ENCODE measurements at places on chromosomes 3 and 15.

DNA sequence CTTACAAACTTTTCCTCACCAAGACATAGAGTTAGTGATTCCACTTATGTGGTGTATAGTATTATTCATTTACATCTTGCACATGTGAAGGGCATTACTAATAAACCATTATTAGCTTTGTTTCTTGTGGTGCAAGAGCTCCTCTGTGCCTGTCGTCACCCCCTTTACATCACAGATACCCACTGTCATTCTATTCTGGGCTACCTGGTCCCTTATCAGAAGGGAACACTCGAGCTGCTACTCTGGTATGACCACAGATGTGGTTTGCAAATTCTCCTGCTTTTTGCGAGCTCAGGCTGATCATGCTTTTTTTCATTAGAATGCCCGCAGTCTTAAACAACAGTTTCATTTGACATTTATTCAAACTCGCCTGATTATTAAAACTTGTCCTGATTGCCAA is 13.9 kb upstream of the SENP2 start:
- no peak for DNase-seq

GRCh38 chr3:20376665-20377217 is 190.7 kb upstream of the SGO1 start:
- no peak for DNase-seq

GRCh38 chr3:78427303-78427702 is 1340.5 kb downstream of the ROBO1 start:
- DNase-seq: no peak

DNA sequence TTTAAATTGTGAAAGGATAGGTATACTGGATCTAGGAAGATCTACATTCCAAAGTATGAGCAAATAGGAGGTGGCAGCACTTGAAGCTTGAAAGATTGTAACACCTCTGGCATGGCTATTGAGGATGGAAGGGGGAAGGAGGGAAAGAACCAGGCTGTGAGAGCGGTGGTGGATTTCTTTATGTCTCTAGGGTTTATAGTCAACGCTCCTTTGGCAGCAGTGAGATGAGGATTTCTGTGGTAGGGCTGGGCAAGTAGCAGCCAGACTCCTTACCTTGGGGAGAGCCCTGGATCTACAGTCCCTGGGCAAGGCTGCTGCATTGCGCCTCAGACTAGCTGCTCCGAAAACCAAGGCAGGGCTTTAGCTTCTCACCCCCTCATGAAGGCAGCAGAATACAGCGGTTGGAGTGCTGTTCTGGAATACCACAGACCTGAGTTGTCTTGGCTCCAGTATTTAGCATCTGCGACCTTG is 53.2 kb downstream of the MEF2A start:
- DNase-seq: no peak

DNA sequence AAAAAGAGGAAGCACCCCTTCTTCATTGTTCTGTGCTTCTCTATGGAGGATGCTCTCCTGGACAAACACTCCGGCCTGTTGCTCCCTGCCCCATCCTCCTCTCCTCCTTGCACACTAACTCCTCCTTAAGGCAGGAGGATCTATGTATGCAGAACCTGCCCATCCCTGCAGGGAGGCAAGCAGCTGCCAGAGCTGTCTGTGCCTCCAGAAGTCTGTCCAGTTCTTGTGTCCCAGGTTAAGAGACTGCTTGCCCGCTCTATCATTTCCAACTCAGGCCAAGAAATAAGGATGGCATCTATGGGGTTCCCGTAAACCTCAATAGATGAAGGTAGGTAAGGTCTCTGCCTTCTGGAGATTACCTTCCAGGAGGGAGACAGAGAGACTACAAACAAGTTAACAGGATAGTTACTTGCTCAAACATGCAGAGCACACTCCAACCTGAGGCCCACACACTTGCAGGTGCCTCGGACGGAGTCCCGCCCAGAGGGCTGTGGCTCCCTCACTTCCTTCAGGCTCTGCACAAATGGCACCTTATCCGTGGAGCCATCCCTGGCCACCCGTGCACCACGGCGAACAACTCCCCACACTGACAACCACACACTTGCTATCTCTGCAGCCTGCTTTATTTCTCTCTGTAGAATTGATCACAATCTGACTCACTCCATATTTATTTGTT is 6.9 kb downstream of the XXYLT1 start:
- DNase-seq: no peak

DNA sequence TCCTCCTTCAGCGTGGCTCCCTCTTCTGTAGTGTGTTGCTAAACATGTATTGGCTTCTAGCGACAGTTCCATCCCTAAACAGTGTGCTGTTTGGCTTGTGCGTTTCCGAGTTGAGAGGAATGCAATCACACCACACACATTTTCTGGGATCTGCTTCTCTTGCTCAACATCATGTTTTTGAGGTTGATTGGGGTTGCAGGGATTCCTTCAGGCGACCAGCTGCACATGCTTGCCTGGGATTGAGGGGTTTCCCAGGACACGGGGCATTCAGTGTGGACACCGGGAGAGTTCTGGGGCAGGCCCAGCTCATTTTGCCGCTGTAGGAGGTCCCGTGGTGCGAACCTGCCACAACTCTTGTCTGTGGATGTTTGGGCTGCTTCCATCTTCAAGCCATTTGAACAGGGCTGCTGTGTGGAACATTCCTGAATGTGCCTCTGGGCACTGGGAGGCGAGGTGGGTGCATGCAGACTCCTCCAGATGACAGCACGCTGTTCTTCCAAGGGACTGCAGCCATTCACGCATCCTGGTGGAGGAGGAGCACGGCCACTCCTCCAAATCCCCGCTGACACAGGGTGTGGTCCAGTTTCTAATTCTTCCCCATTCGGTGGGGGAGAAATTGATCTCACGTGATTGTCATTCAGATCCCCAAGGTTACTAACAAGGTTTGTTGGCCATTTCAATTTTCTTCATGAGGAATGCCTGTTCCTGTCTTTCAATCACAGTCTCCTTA is 82.8 kb downstream of the PLXNA1 start:
- DNase-seq: no peak

GRCh38 chr15:76293361-76293760 is 17.9 kb downstream of the ETFA start:
- no peak for DNase-seq

- no peak for DNase-seq
Measured at GRCh38 chr3:185939721-185940120, 1.9 kb upstream of the TRA2B start.

- DNase-seq: no peak
Measured at GRCh38 chr3:151526757-151527156, 65.9 kb upstream of the IGSF10 start.

DNA sequence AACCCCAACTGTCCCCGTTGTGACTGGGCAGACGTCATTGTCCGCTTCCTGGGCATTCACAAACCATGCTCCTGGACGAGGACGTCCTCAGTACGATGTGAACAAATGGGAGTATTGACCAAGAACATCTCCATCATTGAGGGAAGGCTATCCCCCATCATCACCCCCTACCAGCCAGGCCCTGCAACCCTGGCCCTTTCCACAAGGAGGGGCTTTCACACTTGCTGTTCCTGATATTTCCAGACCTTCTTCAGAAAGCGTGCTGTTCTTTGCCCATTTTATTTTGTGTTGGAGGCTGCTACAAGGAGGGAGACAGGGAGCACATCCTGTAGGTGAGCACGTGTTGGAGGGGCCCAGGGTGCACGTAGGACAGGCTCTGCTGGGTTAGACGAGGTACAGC is 277.0 kb upstream of the LRRC3B start:
- no peak for DNase-seq

GRCh38 chr15:69018951-69019350 is 4.5 kb downstream of the NOX5 start:
- no peak for DNase-seq

GRCh38 chr15:53843869-53844569 is 84.6 kb upstream of the WDR72 start:
- no peak for DNase-seq

DNA sequence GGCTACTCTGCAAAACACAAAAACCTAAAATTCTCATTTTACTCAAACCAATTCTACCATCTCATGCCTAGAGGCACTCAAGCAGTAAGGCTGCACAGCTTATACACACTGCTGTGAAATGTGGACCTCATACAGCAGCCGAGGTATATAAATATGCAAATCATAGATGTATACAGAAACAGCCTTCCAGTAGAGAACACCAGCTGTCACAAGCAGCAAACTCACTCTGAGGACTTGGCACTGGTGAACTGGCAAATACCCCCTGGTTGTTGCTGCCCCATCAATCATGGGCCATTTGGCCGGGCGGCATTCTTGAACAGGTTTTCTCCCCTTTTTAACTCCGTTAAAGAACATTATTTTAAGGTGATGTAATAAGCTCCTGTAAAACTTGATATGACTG is 378.0 kb downstream of the LSAMP start:
- no peak for DNase-seq

DNA sequence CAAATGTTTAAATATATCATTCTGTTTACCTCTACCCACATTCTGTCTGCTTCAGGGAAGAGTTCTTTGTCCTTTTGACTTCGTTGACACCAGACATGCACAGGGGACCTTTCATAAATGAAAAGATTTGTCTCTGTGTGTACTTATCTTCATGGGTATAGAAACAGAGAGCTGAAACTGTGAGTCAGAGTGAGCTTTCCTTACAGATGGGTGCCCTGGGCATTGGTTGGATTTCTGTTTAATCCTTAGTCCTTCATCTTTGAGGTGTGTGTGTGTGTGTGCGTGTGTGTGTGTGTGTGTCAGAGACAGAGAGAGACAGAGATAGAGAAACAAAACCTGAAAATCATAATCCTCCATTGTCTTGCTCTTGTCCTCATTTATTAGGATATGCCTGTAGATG is 517.4 kb downstream of the TUSC7 start:
- no peak for DNase-seq

DNA sequence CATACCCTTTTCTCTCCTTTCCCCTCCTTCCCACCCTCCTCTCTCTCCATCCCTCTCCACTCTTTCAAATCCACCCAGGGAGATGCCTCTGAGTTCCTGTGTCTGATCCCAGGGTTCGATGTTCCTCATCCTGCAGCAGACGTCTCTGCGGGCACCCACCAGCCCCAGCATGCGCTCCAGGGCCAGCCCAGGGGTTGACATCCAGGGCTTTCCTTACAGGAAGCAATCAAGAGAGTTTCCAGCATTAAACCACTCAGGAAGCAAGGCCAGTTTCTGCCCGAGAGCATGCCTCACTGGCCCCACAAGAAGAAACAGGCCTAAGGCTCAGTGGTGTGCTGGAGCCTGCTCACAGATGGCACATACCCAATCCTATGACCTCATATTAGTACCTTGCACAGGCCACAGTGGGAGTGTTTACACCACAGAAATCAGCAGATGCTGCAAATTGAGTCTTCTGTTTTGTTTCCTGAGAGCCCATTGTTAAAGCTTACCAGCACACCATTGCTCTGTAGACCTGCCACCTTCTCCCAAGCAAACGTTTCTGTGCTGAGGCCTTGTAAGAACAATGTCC is 13.2 kb downstream of the SLC6A1 start:
- no peak for DNase-seq

DNA sequence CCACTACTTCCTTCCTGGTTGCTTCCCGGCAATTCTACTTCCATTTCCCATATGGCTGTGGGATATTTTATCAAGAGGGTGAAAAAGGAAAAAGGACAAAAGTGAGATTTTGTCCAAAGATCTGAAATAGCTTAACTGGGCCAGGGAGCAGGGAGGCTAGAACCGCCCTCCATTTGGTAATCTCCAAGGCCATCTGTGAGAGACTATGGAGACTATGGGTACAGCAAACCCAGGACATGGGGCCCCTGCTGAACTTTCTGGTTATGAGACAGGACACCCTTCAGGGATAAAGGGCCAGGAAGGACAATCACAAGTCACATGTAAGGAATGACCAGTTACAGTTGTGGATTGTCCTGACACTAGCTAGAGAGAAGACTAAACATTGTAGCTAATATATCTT is 24.3 kb downstream of the ZSCAN2 start:
- DNase-seq: no peak

- DNase-seq: no peak
Measured at GRCh38 chr3:24158761-24159454, 213.8 kb downstream of the NR1D2 start.

- DNase-seq: no peak
Measured at GRCh38 chr3:38317192-38317759, 29.3 kb upstream of the XYLB start.

DNA sequence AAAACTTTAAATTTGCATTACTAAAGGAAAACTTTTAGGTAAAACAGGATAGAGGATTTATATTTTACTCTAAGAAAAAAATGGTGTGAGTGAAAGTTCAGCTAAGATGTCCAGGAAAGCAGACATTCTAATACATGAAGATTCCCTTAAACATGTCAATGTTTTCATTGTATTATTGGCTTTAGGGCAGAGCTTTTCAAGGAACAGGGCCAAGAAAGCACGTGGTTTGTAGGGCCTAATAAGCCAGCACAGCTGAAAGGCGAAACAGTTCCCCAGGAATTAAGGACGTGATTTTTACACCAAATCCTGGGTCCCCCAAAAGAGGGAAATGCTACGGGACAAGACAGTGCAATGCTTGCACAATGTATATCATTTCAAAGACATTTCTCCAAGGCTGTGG is 48.6 kb upstream of the MKRN3 start:
- no peak for DNase-seq

DNA sequence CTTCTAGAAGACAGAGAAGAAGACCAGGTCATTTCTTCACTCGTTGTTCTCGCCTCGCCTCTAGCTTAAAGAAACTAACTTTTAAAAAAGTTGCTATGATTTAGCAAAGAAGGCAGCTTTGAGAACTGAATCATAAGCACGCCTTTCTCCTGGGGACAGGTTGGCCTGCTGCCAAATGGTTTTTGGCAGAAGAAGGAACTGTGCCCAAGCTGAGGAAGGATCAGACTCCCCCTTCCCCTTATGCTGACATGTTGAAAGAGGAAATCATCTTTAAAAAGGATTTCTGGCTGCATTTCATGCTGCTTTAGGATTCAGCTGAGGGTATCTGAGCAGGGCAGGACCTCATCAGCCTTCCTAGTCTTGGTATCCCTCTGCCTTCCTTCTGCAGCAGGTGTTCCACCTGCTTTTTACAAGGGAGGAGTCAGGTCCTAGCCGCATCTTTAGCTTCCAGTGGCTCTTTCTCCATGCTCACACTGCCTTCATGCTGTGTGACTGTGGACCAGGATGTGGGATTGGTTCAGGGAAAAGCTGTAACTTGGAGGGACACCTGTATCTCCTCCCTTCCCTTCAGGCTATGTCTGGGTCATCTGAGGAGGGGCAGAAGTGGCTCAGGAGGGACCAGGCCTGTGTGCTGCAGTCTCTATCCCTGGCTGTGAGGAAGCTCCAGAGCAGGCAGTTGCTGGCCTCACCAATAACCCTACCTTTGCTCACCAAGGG is 34.1 kb upstream of the HACD2 start:
- DNase-seq: peak; percentile 27

- no peak for DNase-seq
Measured at GRCh38 chr3:164419220-164419619, 659.1 kb downstream of the SI start.

GRCh38 chr15:29805043-29805707 is 17.1 kb downstream of the TJP1 start:
- DNase-seq: no peak

- no peak for DNase-seq
Measured at GRCh38 chr15:25175033-25175788, 220.4 kb downstream of the SNRPN start.

DNA sequence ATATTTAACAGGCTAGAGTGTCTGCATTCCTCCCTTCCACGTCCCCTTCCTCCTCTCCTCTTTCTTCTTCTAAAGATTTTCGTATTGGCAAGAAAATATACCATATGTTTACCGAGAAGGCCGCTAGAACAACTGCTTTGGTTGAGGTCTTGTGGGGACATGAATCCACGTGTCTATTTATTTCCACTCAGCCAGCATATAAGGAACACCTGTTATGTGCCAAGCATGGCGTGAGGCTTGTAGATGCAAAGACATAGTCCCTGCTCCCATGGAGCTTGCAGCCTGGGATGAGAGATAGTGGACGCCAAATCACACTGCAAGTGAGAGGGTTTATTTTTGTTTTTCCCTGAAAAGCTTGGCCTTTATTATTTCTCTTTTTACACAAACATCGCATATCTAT is 57.1 kb downstream of the SLC7A14 start:
- DNase-seq: no peak

All from amniotic stem cell (primary cell).